WTC11 (cell line): ENCODE measurements at places on chromosomes 2 and 18.

DNA sequence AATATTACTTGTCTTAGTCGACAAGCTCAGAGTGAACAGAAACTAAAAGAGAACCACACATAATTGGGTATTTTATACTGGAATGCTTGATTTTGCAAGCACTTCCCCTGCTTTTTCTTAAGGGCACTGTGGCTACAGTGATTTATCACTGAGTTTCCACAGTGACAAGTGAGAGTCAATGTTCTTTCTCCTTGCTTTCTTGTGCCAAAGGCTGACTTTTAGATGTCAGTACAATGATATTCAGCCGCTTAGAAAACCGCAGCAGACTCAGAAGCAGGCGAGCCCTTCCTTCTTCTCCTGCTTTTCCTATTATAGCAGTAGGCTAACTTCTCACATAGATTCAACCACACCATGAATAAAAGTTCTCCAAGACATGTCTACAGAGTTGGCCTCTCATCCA, 1603.6 kb upstream of the NXPH2 start:
- DNase-seq = no peak

- no peak for DNase-seq
These were observed 10.2 kb downstream of the ZBTB14 start for GRCh38 chr18:5285326-5285725.

- no peak for DNase-seq
These were observed 31.8 kb upstream of the CAVIN2 start for GRCh38 chr2:191878548-191879279.

GRCh38 chr2:37203708-37204107, 7.4 kb downstream of the CEBPZOS start:
- DNase-seq = no peak

- no peak for DNase-seq
These were observed 154.3 kb upstream of the KCNH7 start for GRCh38 chr2:162992828-162993227.

DNA sequence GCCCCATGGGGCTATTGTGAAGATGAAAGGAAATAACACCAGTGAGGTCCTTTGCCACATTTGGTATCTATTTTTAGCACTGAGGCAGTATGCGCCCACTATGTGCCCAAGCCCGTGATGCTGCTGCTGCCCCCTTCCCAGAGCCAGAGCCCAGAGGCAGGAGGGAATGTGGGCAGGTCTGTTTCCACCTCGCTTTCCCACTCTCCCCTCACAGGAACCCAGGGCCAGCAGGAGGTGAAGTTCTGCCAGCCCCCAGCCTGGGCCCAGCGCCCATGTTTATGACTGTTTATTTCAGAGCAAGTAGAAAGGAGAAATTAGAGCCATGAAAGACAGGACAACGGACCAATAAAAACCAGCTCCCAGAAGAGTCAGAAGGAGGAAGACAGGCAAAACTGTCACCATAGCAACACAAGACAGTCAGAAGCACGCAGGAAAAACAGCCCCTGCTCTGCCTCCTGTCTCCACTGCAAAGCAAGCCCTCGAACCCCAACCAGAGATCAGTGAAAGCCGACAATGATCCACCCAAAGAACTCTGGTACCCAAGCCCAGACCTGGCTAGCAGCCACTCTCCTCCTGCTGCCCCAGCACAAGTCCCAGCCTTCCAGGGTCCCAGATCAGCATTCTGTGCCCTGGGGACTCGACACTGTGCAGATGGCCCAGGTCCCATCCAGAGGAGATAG, 1.4 kb downstream of the CYRIA start:
- no peak for DNase-seq

DNA sequence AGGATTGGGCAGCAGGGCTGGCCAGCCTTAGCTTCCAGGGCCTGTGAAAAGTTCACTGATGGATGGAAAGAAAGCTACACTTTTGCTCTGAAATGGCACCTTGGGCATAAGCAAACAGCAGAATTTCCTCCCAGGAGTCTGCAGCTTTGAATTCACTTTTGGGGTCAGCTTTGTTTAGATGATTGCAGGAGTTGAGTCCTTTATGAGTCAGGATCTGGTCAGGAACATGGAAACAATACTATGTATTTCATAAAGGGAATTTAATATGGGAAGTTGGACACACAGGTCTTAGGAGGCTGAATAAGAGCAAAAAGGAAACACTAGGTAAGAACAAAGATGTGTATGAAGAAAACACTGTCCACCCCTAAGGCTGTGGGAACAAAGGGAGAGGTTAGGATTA, 345.3 kb downstream of the TSN start:
- no peak for DNase-seq

GRCh38 chr2:204914708-204915107, 369.4 kb downstream of the PARD3B start:
- DNase-seq = no peak

- DNase-seq = no peak
These were observed 63.0 kb upstream of the STPG4 start for GRCh38 chr2:47218066-47218581.

DNA sequence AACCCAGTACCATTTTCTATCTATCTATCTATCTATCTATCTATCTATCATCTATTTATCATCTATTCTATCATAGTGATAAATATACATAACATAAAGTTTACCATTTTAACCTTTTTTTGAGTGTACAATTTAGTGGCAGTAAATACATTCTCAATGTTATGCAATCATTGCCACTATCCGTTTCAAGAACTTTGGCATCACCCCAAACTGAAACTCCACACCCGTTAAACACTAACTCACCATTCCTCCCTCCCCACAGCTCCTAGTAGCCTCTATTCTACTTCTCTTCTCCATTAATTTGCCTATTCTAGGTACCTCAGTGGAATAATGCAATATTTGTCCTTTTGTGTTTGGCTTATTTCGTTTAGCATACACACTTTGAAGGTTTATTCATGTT, 82.5 kb upstream of the KCNE4 start:
- no peak for DNase-seq

DNA sequence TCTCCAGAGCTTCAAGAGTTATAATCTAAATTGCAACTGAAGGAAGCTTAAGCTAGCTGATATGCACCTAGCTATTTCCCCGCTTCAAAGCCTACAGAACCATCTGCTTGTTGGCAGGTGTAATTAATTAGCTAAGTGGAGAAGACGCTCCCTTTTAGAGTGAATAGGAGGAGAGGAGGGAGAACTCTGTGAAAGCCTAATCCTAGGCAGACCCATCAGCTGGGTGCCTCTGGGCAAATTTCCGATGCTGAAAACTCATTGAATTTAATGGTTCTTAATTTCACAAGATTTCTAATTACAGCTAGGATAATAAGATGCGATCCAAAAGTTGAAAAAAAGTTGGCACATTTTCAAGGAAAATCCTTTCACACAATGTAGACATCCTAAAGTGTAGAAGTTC, 735.9 kb downstream of the ERBB4 start:
- no peak for DNase-seq

- DNase-seq = no peak
These were observed 233.6 kb upstream of the THSD7B start for GRCh38 chr2:136531731-136532130.

- DNase-seq = no peak
These were observed 160.1 kb upstream of the MAPRE2 start for GRCh38 chr18:34880882-34881834.

DNA sequence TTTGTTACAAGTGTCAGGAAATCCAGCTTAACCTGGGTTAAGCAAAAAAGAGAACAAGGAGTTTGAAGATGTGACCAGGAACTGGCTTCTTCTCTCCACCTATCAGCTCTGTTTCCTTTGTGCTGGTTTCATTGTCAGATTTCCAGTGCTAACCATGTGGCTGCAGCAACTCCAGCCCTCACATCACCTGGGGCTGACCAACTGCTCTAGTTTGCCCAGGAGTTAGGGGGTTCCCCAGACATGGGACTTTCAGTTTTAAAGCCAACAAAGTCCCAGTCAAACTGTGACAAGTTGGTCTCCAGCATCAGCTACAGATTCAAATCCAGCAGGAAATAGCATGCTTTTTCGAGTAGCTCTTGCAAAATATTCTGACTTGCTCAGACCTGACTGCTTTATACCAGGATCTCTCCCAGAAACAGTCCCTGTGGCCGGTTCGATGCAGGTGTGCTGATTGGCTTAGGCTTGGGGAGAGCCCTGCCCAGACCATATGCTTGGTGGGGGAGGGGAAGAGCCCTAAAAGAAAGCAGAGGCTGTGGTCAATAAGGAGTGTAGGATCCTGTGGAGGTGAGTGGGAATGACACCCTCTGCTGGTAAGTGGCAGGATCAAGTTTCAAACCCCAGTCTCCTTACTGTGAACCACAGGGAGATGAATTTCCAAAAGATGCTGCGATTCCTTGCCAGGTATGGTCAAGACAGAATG, 49.5 kb downstream of the KCNE4 start:
- DNase-seq = peak; percentile 66

GRCh38 chr2:222859786-222860612, 837 bp upstream of the ACSL3 start:
- peak; percentile 30 for DNase-seq

DNA sequence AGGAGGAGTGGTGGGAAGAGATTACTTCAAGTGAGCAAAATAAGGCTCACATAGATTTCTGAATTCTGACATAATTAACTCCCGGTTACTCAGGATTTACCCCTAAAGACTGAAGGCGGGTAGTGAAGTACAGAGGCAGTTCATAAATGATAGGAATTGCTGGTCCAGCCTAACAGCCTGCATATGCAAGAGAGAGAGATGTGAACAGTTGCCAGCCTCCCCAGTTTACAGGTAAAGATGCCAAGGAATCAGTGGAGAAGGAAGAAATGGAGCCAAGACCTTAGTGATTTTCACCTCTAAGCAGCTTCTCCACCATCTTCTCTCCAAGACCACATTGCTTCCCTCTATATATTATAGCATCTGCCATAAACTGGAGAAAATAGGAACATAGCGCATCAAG, 91.8 kb upstream of the THUMPD2 start:
- no peak for DNase-seq

DNA sequence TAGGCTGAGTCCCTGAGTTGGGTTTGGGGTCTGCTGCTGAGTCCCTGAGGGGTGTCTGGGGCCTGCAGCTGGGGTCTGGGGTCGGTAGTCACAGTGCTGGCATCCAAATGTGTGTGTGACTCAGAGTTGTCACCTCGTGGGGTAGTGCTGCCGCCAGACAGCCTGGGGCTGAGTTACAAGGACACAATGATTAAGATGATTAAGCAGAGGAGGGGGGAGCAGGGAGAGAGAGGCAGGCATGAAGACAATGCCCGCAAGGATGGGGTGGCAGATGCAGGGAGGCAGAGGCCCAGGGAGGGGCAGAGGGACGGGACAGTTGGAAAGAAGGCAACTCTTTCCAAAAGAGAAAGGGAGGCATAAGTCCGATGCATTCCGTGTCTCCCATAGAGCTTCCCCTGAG, 120.2 kb downstream of the CELF4 start:
- DNase-seq = no peak

- DNase-seq = no peak
These were observed 76.8 kb downstream of the ALPK2 start for GRCh38 chr18:58552057-58552461.

DNA sequence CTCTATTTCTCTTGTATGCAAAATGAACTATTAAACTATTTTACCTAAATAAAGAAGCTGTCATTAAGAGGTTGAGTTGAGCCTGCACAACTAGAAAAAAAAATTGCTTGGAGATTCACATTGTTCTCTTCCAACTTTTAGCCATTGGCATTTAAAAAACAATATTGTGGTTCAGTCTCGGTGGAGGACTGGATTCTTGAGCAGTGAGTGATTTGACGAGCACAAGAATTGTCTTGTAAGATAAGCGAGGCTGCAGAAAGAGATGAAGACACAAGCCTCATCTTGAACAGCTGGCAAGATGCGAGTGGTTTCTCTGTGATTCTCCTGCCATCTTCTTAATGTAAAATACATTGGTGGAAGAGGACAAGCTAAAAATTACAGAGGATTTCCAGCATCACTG, 67.0 kb downstream of the GALR1 start:
- no peak for DNase-seq
